Lung (tissue), 17 donors: ENCODE measurements at places on chromosomes 2 and 18.

GRCh38 chr2:65153515-65153914, 23.6 kb upstream of the RAB1A start:
- H3K36me3 ChIP-seq, result no peaks in the 10 kb centered on the region
- H3K27ac ChIP-seq, result no peak overlapping the region
- H3K4me3 ChIP-seq, result no peak overlapping the region
- no peak for DNase-seq
- no peaks in the 10 kb centered on the region for H3K27me3 ChIP-seq
- no peaks in the 10 kb centered on the region for H3K4me1 ChIP-seq

- peaks cover 10% of the 10 kb centered on the region for H3K4me1 ChIP-seq
- no peaks in the 10 kb centered on the region for H3K27me3 ChIP-seq
- DNase-seq, result no peak
- no peak overlapping the region for H3K27ac ChIP-seq
- H3K36me3 ChIP-seq, result no peaks in the 10 kb centered on the region
These were observed 117.0 kb upstream of the EPHA4 start for GRCh38 chr2:221689140-221689539.

DNA sequence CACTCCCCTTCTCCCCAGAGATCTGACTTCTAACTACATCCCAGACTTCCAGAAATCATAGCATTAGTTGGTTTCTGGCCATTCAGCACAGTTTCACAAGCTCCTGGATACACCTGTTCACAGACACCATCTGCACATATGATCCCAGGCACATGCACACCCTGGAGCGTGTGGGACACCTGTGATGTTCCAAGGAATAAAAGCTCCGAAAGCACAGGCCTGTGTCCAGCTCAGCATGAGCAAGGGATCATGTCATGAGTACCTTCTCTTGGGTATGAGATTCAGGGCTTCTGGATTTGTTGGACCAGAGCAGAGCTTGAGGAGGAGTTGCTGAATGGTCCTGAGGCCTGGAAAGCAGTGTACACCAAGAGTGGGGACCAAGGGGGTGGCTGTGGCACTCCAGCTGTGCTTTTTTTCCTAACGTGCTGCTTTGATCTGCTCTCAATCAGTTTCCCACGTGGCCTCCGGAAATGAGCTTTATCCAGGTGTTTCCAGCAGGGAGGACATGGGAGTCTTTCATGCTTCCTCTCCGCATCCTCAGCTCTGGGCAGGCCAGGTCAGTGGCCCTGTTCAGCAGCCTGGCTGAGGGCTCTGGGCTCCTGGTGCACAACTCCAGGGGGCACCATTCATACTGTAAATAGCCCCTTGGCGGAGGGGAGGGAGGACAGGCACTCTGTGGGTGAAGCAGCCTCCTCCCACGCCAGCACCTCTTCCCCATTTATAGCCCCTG, 1.8 kb downstream of the DYSF start:
- H3K4me3 ChIP-seq, result no peak overlapping the region
- H3K4me1 ChIP-seq, result peaks cover 27% of the 10 kb centered on the region
- no peaks in the 10 kb centered on the region for H3K36me3 ChIP-seq
- no peaks in the 10 kb centered on the region for H3K27me3 ChIP-seq

DNA sequence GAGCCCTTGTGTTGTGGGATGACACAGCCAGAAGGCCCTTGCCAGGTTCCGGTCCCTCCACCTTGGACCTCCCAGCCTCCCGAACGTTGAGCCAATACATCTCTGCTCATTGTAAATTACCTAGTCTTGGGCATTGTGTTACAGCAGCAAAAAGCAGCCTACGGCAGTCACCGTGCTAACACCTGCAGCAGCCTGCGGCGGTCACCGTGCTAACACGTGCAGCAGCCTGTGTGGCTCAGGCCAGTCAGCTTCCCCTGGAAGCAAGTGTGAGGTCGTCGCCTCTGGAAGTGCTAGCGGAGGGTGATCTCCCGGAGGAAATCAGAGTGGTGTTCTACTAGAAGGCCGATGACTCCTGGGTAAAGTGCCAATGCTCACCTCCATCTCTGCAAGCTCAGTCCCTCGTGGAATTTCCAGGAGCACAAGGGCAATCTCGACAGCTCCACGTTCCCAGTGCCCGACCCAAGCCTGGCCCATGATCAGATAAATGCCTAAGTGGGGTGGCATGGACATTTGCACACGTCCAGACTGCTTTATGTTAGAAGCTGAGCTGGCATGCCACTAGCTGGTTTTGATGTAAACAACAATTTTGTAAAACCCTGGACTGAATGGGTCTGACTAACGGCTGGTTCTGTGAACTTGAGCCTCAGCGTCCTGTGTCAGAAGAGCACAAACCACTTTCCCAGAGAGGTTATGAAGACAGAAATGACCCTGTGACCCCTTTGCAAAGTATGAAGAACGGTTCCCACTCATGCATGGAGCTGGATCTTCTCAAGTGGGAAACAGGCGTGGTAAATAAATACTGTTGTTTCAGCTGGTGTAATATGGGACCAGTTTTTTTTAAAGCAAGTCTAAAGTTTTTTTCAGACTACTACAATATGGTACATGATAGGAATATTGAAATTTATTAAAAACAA, 11.4 kb upstream of the CNDP1 start:
- peaks cover 23% of the 10 kb centered on the region for H3K36me3 ChIP-seq
- no peaks in the 10 kb centered on the region for H3K27me3 ChIP-seq
- no peak for DNase-seq
- H3K4me3 ChIP-seq, result no peak overlapping the region

GRCh38 chr18:10160251-10160650, 246.4 kb downstream of the VAPA start:
- no peak for DNase-seq
- H3K4me3 ChIP-seq, result no peak overlapping the region
- H3K36me3 ChIP-seq, result no peaks in the 10 kb centered on the region
- no peak overlapping the region for H3K27ac ChIP-seq
- no peaks in the 10 kb centered on the region for H3K27me3 ChIP-seq
- H3K4me1 ChIP-seq, result no peaks in the 10 kb centered on the region

DNA sequence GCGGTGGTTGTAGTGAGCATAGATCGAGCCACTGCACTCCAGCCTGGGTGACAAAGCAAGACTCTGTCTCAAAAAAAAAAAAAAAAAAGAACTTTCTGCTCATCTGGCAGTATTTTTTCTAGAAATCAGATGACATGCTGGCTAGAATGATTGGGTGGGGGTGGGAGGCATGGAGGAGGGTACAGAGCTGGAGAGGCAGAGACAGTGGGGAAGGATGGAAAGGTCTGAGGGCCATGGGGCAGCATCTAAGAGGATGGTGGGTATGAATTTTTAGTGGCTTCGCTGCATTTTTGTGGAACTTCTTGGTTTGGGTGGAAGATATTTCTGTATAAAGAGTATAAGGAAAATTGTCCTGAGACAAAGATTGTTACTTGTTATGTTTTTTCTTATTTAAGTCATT, 23.3 kb downstream of the ARMC9 start:
- no peaks in the 10 kb centered on the region for H3K36me3 ChIP-seq
- H3K27ac ChIP-seq, result no peak overlapping the region
- no peak overlapping the region for H3K4me3 ChIP-seq
- H3K27me3 ChIP-seq, result no peaks in the 10 kb centered on the region

DNA sequence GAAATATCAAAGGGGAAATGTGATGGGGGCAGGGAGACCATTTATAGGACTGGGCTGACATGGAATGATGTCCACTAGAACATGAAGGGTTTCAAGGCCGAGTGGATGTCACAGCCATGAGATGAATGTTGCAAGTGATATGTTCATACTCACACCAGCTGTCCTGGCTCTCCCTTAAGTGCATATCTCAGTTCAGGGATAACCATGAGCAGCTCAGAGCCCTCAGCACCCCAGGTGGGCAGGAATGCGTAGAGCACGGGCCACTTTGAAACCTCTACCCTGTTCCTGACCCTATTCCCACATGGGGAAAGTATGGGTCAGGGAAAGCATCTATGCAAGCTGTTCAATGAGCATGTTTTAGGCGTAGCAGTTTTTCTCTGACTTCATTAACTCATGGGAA, 12.4 kb upstream of the EML4 start:
- H3K27me3 ChIP-seq, result no peaks in the 10 kb centered on the region
- H3K4me1 ChIP-seq, result no peaks in the 10 kb centered on the region
- H3K4me3 ChIP-seq, result no peak overlapping the region
- DNase-seq, result no peak

DNA sequence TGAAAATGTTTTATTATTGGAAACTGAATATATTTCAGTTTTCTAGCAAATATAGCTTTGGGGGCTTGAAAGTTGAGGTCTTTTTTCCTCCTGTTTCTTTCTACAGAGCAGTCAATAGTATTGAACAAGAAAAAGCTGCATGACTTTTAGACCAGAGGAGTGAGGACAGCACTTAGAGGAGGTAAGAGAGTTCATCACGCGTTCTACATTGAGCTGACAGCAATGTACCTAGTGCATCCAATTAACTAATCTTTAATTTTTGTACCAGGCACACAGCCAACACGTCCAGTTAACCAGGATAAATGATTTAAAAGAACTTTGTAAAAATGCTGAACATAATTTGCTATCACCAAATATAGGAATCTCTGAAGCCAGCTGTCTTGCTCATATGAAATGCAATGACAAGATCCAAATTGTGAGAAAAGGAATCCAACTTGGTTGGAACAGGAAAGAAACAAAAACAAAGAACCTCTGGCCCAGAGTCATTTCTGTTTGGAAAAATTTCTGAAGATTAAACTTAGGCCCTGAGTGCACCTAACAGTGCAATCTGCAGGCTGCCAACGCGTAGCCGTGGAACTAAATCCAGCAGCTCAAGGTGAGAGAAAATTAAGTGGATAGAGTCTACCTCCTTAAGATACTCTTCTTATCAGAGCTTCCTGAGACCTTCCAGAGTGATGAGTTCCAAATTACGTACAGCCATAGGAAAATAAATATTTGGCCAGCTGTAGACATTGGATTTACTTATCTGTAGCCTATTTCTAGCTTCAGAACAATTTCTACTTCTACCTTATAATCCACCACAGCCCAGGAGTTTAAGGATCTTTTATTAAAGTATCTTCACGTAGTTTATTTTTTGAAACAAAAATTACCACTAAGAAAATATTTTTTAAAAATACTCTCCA, 20.6 kb upstream of the SPTBN1 start:
- no peak overlapping the region for H3K4me3 ChIP-seq
- H3K4me1 ChIP-seq, result peaks cover 20% of the 10 kb centered on the region
- no peaks in the 10 kb centered on the region for H3K27me3 ChIP-seq
- no peaks in the 10 kb centered on the region for H3K36me3 ChIP-seq
- H3K27ac ChIP-seq, result peak overlapping the region; percentile 44
